ENCODE measurements at places on chromosomes 16 and 17.

- DNase-seq, result no peak
Measured at GRCh38 chr17:74201250-74201649, 2.2 kb upstream of the RPL38 start.

DNA sequence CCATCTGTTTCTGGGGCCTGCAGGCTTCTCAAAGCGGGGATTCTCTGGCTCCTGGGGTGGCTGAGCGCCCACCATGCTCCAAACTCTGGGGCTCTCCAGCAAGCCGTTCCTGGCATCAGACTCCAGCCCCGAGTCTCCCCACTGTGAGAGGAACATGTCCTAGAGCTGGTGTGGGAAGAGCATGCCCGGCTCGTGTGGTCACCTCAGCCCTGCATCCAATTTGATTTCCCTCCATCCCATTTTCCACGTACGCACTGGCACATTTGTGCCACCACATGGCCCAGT, 23.2 kb upstream of the KCNJ12 start:
- no peak for DNase-seq

DNA sequence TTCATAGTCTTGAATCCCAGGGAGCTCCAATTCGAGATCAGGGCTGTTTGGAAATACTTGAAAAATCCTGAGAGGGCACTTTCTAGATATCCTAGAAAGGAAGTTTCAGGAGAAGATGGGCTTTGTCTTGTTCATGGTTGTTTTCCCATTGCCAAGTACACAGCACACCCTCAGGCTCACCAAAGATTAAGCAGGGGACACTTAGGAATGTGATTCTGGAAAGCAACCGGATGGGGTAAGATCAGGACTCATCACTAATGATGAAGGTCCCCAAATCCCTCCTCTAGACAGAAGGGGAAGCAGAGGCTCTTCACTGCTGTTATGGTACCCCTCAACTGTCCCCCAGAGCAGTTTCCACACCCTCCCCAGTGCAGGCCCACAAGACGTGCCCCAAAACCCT, 40.7 kb downstream of the VAC14 start:
- DNase-seq, result no peak

DNA sequence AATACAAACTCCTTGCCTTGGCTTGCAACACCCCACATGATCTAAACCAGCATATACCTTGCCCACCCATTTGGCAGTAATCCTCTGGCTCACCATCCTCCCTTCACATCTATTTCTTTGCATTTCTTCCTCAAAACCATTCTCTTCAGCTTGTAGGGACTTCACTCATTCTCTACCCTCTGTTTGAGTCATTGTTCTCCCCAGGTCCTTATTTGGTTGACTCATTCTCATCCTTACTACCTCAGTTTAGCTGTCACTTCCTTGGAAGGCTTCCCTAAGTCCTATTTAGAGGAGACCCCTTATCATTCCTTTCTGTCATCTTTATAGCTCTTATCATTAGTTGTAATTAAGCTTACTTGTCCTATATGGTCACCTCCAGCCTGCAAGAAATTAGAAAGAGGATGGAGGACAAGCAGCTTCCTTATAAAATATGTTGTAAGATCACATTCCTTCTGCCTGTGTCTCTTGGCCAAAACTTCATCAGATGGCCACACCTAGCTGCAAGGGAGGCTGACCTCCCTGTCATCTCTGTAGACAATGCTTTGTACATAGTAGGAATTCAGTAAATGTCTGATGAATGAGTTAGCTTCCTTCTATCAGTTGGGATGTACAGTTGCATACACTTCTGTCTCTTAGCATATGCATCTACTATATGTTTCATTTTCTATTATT, 1.7 kb downstream of the TTC19 start:
- peak; percentile 16 for DNase-seq

GRCh38 chr17:64202683-64203344, 60.2 kb downstream of the TEX2 start:
- DNase-seq, result peak; percentile 77

GRCh38 chr17:73609758-73610157, 34.5 kb downstream of the SDK2 start:
- DNase-seq, result no peak

DNA sequence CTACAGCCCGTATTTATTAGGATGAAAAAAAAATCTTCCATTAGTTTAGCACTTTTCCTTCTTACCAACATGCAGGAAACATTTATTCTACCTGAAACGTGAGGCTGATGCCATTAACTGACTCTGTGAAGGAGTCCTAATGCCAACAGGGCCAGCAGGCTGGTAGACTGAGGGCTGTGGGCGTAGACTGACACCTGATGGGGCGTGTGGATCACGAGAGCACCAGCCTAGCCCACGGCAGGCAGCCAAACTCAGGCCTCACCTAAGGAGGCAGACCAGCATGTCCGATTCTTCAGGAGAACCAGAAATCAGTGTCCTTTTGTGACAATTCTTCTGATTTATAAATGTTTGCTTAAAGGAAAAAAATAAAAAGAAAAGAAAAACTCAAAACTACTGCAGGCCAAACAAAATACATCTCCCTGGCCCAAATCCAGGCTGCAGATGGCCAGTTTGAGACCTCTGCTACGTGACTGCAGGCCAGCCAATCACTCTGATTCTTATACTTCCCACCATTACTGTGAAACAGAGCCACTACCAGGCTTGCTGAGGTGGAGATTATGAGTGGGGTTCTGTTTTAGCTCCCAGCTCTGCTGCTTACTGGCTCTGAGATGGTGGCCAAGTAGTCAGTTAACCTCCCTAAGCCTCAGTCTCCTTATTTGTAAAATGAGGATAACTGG, 66.5 kb downstream of the GNAO1 start:
- no peak for DNase-seq
